ENCODE measurements at places on chromosomes 7 and 10.

GRCh38 chr7:124497176-124497575 is 268.4 kb downstream of the GPR37 start:
- no peak for DNase-seq

DNA sequence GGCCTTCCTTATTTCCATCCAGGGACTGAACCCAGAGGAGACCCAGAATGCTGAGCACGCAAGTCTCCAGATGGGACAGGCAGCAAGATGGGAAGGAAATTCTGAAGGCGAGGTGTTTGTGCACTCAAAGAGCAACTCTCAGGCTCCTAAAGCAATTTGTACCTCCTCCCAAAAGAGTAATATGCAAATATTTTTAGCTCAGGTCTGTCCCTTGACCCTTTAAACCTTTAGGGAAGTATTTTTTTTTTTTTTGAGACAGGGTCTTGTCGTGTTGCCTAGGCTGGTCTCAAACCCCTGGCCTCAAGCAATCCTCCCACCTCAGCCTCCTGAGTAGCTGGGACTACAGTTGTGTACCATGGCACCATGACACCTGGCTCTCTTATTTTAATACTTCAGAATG is 8.4 kb downstream of the RP9 start:
- DNase-seq, result no peak

DNA sequence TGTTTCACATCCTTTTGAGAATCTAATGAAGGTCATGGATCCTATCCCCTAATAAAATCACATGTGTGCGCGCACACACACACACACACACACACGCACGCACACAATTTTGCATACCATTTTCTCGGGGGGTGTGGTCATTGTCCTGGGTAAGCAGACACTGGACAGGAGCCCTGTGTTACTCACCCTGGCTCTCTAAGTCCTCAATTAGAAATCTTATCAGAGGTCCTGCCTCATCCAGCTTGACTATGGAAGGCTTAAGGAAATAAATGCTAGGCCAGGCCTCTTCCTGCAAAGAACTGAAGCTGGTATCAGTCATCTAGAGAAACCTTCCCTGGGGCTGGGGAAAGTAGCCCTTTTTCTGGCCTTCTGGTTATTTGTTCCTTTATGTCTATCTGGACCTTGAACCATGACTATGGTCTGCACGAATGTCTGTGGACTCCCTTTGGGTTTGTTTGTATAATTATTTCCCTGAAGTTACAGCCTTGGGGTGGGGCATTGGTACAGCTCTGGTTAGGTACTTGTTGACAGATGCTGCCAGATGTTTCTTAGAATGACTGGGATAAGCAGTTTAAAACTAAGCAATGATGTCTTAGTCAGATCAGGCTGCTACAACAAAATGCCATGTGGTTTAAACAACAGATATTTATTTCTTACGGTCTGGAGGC is 208.5 kb downstream of the CCDC3 start:
- no peak for DNase-seq

DNA sequence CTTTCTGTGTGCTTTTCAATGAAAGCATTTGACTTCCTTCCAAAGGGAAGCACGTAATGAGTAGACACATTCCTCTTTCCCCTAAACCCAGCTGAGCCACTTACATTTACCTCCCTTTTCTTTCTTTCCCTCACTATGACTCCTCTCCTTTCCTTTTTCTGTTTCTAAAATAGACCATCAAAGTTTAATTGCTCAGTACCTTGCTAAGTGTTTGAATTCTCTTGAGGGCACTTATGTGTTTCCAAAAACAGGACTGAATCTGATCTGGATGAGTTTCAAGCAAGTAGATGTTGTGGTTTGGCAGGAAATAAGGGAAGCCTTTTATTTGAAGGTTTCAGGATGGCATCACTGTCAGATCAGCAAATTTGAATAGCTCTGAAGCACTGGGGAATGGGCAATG is 396.2 kb downstream of the REEP3 start:
- DNase-seq, result no peak

GRCh38 chr7:38413784-38414183 is 140.3 kb upstream of the TARP start:
- no peak for DNase-seq

GRCh38 chr7:155351120-155351870 is 53.6 kb downstream of the INSIG1 start:
- no peak for DNase-seq

- DNase-seq, result no peak
Observed at GRCh38 chr10:33189363-33189762, 145.1 kb downstream of the NRP1 start.

DNA sequence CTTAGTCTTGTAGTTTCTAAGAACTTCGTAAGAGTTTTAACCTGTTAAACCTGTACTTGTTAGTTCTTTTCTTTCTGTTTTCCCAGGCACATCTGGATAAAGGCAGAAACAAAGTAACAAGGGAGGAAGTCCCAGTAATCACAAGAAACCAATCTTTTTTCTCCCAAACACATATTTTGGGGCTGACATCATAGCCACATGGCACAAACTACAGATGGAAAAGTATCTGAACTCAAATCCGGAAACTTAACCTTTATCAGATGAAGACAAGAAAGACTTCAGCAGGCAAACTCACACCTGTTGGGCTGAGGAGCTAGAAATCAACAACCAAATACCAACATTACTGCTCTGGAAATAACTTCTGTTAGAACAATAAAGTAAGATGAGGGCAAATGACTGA is 67.1 kb downstream of the CUBN start:
- no peak for DNase-seq

DNA sequence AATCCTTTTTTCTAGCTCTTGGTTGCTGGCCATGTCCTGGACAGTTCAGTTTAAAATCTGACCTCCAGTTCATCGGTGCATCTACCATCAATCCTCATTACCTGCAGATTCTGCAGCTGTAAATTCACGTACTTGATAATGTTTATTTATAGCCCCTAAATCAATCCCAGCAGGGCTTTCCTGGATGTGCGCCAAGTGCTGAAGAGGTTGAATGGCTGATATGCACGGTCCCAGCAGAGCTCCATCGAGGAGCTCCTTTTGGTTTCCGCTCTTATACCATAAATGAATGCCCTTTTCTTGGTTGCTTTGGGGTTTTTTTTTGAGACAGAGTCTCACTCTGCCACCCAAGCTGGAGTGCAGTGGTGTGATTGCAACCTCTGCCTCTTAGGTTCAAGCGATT is 91.2 kb upstream of the CCZ1B start:
- no peak for DNase-seq

GRCh38 chr10:50523357-50523756 is 100.4 kb downstream of the SGMS1 start:
- no peak for DNase-seq

GRCh38 chr10:36669615-36670352 is 455.6 kb upstream of the ANKRD30A start:
- DNase-seq, result no peak

DNA sequence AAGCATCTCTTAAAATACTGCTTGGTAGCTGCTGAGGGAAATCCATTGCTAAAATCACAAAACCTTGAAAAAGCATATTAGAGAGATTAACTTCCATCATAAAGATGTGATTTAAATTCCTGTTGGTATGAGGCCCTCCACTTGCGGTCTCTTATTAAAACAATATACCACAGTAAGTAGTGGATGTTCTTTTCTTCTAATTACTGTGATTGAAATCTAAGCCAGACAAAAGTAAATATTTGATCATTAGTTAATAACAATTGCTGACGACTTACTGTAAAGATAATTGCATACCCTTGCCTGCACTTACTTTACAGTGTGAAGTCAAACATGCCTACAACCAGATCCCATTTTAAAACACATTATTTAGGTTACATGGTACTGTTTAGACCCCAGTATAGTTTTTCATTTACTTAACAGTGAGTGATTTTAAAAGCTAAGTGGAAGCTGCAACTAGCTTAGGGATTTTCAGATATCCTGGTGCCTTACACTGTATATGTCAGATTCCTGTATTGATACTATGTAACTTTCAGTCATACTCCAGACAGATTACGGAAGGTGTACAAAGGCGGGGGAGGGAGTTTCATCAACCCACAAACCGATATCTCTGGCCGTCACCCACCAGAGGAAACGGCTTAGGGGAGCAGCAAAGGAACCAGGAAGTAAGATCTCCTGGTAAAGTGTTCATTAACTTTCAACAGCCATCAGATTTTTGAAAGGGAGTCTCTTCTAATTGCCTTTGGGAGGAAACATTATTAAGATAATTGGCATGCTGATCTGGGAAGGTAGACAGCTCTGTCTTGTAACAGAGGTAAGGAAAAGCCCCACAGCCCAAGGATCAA is 986 bp downstream of the NRP1 start:
- no peak for DNase-seq

DNA sequence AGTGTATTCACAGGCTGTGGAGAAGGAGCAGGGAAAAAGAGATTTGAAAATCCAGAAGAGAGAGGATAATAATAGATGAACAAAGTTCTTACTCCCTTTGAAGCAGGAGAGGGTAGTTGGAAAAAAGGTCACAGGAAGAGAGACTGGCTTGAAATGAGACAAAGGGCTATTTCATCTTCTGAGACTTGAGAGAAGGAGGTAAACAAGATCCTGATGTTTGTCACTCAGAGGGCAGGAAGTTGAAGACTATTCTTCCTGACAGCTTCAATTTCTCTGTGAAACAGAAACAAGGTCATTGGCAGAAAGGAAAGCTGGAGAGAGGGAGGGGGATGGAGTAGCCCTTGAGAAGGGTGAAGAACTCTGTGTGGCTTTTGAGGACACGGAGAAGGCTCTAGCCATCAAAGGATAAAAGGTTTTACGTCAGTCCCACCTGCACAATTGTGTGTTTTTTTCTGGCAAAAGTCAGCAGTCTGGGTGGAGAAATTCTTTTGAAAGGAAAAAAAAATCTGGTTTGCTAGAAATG is 216.1 kb upstream of the STEAP4 start:
- no peak for DNase-seq

- no peak for DNase-seq
Observed at GRCh38 chr10:124126145-124126982, 33.0 kb upstream of the CHST15 start.

GRCh38 chr10:117801691-117802090 is 245.1 kb downstream of the RAB11FIP2 start:
- DNase-seq, result no peak

DNA sequence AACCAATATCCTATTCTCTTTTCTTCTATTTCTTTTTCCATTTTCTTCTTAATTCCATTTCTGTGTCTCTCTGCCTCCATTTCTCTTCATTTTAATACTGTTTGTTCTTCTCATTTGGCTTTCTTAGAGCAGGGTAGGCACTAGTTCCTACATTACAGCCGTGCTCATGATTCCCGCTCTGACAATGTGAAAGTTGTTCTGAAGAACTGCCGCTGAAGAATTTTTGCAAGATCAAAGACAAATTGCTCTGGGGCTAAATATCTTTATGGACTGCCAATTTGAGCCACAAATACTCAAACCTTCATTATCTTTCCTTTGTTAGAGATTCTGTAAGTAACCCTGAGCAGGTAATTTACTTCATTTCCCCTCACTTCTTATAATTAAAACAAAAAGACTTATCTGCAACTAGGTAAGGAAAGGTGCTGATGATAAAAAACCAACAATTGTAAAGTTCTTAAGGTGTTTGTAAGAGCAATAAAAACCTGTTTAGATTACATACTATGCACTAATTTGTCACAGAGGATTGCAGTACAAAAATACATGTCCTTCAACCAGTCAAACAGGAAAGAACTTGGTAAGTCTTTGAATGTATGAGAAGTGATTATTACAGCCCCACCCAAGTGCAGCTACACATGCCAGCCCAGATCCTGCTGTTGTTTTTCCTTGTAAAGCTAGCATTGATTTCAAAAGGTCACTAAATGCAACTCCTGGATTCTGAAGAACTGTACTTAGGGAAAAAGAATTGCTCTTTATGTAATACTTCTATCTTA is 127.5 kb downstream of the COL28A1 start:
- DNase-seq, result no peak

DNA sequence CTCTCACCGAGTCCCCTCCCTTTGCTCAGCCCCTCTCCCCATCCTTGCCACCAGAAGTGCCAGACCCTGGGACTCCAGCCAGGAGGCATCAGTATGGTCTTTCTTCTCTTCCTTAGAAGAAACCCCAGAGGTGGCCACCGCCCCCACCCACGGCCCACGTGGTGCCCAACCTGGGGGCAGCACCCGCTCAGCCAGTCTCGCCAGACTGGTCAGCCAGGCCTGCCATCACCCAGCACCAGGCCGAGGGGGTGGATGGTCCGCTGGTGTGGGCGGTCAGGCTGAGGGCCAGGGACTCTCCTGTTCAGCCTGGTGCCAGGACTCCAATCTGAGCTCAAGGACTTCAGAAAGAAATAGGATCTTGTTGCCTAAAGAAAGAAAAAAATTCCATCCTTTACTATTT is 5.8 kb upstream of the CLDN4 start:
- DNase-seq, result no peak

- no peak for DNase-seq
Observed at GRCh38 chr7:114026486-114027089, 107.8 kb upstream of the PPP1R3A start.

DNA sequence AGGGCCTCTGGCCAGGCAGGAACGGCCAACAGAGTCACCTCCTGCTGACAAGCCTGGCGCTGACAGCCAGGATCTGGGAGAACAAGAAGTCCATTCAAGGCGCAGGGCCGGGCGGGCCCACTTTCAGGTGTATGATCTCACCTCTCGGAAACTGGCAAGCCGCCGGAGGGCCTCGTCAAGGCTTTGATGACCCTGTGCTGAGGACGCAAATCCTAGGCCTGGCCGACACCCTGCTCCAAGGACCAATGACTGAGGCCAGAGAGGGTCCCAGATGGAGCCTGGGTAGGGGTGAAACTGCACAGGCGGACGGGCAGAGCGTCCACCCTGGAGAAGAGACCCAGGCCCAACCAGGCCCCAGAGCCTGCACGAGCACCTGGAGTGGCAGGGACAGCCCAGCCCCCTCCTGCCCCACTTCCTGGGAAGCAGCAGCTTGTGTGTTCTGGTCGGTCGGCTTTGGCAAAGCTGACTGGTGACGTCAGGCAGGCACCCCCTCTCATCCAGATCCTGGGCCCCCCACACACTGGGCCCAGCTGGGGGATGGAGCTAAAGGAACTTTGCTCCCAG is 30.6 kb downstream of the MYL10 start:
- DNase-seq, result no peak

GRCh38 chr7:95501261-95501832 is 15.6 kb downstream of the ASB4 start:
- DNase-seq, result no peak

- DNase-seq, result no peak
Observed at GRCh38 chr10:119166564-119166963, 1.1 kb upstream of the SFXN4 start.

GRCh38 chr7:50422858-50423257 is 27.3 kb downstream of the FIGNL1 start:
- no peak for DNase-seq

DNA sequence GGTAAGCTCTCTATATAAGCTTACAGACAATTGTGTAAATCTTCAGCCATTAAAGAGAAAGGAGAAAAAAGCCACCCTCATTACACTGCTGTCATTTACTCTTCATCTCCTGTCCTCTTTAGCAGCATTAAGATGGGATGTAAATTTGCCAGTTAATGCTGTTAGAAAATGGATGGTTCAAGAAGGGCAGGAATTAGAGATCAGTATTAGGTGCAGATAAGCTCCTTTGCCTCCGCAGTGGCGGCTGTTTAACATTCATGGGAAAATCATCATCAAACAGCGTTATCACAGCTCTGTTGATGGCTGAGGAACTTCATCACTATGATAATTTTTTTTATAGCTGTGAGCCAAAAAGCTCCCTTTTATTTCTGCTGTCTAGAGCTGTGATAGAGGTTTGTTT is 61.8 kb upstream of the FAM204A start:
- no peak for DNase-seq

Measured in CD8-positive, alpha-beta memory T cell (primary cell).